GM04504 (cell line): ENCODE measurements at places on chromosomes 7 and 10.

DNA sequence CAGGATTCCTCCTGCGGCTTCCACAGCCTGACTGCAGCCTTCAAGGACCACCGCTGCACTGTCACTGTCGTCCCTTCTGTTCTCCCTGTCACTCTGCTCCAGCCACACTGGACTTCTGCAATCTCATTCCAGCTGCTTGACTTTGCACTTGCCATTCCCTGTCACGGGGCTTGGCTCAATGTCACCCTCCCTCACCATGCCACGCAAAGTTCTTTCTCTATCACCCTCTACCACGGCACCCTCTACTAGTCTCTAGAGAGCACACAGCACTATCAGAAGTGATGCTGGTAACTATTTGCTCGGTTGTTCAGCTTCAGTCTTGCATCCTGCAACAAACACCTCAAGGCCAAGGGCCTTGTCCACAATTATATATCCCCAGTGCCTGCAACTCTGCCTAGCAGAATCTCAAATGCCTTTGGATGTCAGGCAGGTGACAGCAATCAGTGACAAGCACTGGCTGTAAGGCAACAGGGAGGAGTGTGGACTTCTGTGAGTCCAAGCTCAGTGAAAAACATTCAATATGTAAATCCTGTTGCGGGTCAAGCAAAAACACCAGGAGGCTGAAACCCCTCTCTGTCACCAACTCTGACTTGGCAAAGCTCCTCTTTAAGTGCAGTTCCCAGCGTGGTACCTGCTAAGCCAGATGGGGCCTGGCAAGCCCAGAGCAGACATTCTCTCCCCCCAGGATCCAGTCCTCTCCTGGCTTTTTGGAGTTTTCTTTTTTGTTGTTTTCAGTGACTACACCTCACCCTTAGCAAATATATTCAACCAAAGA lies 259.9 kb downstream of the FGFR2 start:
- no peak for DNase-seq

DNA sequence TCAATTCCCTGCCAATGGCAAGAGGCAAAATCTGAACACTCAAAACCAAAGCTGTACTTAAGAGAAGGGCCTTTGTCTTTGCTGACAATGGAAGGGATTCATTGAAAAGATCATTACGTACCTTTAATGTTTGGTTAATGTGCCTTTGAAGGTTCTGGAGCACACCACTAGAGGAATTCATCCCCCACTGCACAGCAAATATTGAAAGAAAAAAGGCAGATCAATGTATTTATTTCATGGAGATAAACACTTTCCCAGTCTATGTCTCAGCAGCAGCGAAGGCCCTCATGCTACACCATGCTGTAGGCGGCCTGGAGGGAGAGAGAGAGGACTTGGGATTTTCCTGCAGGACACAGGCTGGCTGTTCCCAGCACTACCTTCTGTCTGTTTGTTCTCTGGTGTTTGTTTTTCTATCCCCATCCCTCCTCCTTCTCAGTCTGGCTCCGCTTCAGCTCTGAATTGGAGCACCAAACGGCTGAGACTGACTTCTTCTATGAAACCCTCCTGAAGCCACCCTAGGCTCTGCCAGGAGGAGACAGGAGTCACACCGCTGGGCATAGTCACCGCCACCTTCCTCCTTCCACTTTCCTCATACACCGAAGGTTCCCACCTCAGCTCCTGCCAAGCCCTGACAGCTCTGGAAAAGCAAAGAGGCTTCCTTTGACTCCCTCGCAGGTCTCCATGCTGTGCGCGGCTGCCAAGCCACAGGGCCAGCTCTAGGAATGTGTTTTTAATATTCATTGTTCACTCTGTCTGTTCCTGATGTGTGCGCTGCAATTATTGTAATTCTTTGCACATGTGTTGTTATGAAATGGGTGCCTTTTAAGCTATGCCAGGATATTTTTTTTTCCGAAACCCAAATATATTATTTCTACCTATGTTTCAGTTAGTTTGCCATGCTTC lies 301.5 kb downstream of the FZD1 start:
- no peak for DNase-seq

DNA sequence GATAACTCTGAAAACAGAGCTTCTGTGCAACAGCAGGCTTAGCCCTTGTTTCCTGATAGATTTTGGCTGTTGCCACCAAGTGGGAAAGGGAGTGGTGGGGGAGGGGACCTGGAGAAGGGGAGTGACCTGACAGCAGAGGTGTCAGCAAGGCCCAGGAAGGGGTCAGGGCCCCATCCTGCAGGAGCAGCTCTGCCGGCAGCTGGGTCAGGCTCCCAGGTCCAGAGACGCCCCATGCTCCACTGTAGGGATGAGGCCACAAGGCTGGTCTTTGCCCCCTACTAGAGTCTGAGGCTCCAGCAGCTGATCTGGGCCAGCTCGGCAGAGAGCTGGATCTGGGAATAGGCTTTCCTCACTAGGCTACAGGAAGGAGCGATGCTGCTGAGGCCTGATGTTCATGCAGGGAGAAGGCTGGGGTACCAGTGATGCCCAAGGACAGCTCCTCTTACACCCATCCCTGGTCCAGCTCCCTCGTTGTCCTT lies 44.0 kb upstream of the ZMIZ1 start:
- no peak for DNase-seq

GRCh38 chr10:61942604-61943461 lies 41.3 kb downstream of the ARID5B start:
- DNase-seq: no peak

- DNase-seq: no peak
These were observed 1.4 kb downstream of the RPS24 start for GRCh38 chr10:78035025-78035424.

- DNase-seq: no peak
These were observed 63.6 kb downstream of the TES start for GRCh38 chr7:116273918-116274301.

GRCh38 chr7:132998763-132999162 lies 83.1 kb downstream of the CHCHD3 start:
- no peak for DNase-seq

- DNase-seq: no peak
These were observed 1061.4 kb downstream of the TYW1 start for GRCh38 chr7:68058014-68058413.

DNA sequence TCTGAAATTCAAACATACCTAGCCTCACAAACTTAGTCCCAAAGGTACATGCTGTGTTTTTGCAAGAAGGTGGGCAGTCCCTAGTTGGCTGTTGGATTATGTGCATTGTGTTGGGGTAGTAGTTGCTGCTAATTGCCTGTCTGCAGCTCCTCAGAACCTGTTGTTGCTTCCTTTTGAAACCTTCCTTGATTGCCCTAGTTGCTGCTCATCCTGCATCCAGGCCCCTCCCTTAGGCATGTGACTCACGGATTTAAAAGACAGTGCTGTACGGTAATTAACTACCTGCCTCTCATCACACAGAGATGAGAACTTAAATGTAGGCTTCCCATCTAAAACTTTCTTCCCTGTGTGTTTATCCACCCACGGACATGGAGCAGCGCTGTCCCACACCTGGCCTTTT lies 67.7 kb downstream of the BMPR1A start:
- no peak for DNase-seq

DNA sequence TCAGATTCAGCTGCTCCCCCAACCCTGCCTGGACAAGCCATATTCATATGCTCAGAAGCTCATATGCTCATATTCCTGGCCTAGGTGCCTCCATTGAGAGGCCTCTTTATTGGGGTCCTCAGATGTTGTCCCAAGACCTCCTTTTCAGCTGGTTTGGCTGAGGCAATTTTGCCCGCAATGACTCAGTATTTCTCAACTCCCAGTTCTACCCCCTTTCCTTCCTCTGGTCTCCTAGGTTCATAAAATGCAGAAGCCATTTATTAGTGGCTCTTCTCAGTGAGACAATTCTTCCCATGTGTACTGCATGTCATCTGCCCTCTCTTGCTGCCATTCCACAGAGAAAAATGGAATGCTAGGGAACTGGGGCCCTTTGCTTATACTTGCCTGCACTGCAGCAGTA lies 110.7 kb downstream of the INHBA start:
- no peak for DNase-seq

DNA sequence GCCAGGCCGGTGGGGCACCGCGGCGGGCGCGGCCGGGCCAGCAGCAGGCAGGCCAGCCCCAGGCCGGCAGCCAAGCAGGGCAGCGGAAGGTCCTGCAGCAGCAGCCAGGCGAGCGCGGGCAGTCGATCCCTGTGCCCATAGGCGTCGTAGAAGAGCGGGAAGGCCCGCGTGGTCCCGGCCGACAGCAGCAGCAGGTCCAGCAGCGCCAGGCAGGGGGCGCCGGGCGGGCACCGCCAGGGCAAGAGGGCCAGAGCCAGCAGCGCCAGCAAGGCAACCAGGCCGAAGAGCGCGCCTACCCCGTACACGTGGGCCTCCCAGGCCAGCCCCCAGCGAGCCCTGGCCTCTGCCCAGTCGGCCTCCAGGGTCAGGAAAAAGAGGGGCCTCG lies 8.4 kb upstream of the RBM28 start:
- no peak for DNase-seq

GRCh38 chr10:106652279-106652678 lies 512.2 kb downstream of the SORCS1 start:
- DNase-seq: no peak

GRCh38 chr10:131901181-131901829 lies 497 bp downstream of the PPP2R2D start:
- DNase-seq: no peak

DNA sequence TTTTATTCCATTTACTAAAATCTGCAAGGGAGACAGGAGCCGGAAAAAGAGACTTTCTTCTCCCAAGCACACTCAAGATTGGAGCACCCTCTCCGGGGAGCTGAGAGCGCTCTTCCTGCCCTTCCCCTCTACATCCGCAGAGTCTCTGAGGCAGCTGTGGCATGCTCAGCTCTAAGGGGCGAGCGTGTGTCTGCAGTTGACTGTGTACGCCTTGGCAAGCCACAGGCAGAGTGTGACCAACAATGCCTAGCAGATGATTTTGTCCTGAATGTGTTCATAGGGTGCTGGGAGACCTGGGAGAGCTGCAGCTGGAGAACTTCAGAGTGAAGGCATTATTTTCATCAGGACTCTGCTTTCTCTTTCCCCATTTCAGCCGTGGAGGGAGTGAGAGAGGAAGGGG lies 20.7 kb downstream of the MTURN start:
- no peak for DNase-seq

DNA sequence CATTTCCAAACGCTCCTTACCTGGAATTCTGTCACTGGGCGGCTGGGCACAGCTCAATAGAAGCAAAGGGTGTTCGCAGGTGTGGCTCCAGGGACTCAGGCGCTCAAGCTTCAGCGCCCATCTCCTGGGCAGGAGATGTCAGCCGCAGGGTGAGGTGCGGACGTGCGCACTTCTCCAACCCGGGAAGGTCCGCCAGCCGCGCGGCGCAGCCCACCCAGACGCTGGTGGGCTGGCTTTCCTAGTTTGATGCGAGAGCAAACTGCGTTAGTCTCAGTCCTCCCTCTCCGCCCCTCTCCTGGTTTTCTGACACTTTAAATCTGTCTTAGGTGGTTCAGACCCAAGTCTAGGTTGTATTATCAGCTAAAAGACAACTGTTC lies 267 bp downstream of the CALCR start:
- no peak for DNase-seq

- DNase-seq: peak; percentile 51
These were observed 5.8 kb upstream of the CYP3A7 start for GRCh38 chr7:99740573-99741440.

DNA sequence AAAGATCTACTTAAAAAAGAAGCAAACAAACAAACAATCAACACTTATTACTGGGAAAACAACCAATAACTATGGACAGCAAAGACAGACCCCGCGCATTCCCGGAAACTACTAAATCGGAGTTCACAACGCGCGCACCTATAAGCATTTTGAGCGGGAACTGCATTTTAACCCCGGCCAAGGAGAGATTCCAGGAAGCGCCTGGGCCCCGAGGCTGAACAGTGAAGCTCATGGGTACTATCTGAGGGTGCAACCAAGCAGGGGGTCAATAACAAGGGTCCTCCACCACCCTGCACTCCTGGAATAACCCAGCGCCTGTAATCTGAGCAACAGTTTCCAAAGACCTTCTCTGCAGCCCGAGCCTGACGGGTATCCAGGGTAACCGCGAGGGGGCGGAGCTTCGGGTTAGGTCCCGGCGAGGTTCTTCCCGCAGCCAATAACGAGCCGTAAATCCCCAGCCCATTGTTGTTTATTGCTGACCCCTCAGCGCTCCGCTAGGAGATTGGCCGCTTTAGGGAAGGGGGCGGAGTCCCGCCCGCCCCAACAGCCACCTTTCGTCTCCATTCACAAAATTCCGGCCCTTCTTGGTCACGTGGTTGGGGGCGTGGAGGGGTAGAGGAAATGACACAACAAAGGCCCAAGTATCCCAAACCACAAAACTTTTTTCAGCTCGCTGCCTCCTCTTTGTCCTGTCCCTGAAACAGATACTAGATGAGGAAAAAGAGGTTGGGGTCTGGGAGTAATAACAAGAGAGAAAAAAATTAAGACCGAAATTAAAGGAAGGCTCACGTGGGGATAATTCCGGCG lies 1.7 kb upstream of the ETV1 start:
- peak; percentile 96 for DNase-seq

- DNase-seq: no peak
These were observed at the start of gene CDHR3 for GRCh38 chr7:105963038-105963667. Gene CDHR3 (plus strand): TSS chr7:105963264. CDS start chr7:105963319, 55 bp downstream.

DNA sequence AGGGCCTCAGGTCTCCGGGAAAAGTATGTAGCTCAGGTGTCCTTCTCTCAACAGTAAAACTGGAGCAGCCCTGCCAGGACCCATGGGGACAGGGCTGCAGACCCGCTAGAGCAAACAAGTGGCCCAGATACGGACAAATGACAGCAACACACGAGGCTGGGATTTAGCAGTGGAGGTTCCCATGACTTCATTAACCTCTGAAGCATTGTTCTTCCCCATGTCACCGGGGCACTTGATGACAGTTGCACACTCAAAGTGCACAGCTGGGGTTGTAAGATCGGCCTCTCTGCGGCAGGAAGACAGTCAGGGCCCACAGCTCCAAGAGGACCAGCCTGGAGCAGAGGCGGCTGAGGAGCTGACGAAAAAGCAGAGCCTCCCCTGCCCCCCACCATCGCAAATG lies 12.5 kb upstream of the PODXL start:
- no peak for DNase-seq

DNA sequence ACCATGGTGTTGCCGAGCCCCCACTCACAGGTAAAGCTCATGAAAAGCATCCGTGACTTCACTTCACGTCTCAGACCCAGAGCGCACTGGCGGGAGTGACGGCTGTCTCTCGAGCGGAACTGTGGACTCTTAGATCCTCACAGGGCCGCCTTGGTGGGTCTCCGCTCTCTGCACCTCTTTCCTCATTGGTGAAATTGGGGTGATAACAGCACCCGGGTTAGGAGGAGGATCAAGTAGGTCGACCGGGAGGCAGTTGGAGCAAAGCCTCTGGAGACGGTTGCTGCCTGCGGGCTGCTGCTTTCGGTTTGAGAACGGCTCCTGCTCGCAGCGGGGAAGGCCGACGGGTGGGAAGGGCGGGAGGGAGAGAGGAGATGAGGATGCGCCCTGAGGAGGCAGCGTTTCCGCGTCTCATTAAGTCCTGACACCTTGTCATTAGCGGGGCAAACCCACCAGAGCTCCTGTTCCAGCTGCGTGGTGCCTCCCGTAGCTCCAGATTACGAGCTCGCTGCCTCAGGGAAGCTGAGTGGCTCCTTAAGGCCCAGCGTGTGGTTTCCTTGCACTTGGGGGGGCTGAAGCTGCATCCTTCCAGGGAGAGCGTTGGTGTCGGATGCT lies 51.9 kb upstream of the CFAP46 start:
- no peak for DNase-seq
